ENCODE measurements at places on chromosomes 12 and 14.

DNA sequence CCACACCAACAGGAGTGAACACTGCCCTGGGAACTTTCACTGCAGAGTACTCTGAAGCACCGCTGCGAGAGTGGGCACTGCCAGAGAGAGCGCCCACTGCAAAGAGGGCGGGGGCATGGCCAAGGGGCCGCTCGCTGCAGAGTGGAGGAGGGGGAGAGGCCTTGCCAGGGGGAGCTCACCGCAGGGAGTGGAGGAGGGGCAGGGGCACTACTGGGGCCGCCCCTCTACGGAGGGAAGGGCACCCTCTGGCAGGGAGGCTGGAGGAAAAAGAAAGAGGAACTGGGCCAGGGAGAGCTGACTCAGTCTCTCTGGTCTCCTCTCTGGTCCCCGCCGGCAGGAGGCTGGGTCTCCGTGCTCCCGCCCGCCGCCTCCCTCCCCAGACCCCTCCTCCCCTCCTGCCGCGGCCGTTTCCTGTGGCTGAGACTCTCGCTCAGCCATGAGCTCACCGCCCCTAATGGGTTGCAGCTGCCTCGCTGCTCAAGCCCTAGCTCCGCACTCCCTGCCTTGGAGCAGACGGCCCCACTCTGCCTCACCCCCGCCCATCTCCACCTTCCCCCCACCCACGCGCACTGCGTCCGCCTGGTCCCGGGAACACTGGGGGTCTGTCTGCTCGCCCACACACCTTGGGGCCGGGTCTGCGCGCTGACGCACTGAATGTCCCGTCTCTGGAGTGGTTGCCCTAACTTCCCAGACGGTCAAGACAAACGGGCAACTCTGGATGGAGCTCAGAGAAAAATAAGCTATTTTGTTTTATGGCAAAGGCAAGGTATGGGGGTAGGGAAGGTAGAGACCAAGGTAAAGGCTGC, 1.3 kb downstream of the ARHGEF40 start:
- DNase-seq, result no peak

- DNase-seq, result no peak
Observed at GRCh38 chr12:130066742-130067141, 95.5 kb upstream of the FZD10 start.

GRCh38 chr14:32710731-32711680, 227.7 kb upstream of the NPAS3 start:
- no peak for DNase-seq

GRCh38 chr12:47860279-47860841, 40.7 kb upstream of the HDAC7 start:
- no peak for DNase-seq

GRCh38 chr14:87878959-87879358, 114.0 kb downstream of the GALC start:
- DNase-seq, result no peak

GRCh38 chr14:79742142-79742541, 469.2 kb downstream of the DIO2 start:
- no peak for DNase-seq

DNA sequence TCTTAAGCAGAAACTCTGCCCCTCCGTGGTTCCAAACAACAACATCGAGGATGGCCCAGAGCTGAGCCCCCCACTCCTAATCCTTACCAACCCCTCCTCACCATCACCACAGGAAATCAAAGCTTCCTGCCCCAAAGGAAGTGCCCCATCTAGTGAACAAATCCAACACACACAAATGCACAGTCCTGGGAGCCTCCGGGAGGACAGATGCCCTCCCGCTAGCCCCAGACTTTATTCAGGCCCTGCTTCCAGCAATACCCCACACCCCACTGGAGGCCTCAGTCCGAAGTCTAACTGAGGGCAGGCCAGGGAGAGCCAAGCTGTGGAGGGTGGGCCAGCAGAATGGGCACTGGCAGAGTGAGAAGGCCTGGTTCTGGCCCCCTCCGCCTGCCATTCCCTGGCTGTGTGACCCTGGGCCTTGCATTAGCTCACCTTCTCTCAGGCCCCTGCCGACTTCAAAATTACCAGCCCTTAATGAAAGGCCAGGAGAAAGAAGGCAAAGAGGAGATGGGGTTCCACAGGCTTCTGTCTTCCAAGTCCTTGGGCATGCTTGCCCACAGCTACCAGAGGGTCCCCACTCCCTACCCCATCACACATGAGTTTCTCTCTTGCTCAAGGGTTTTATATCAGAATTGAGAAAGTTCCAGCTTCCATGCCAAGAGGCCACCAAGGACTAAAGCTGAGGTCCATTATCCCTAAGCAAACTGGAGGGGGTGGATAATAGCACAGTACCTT, 2.3 kb downstream of the HDAC7 start:
- no peak for DNase-seq

GRCh38 chr12:30694412-30695198, 1.1 kb downstream of the IPO8 start:
- no peak for DNase-seq

DNA sequence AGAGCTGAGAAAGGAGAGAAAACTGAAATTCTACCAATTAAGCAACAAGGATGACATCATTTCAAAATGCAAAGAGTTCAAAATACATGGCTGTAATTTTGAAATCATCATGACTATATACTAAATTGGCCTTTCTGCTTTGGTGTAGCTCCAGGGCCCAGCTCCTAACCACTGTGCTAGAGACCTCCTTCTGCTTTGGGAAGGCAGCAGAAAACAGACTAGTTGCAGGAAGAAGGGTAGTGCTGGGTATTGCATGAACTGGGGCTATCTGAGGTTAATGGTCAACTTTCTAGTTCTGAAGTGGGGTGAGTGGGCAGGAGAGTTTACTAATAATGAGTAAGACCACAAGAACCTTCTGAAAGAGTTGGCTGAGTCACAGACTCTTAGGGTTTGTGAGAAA, 66.2 kb downstream of the PTGER2 start:
- no peak for DNase-seq
